ENCODE measurements at places on chromosomes 2 and 18.
A peak's percentile ranks its signal among the peaks of the same experiment; 100 is the strongest.

DNA sequence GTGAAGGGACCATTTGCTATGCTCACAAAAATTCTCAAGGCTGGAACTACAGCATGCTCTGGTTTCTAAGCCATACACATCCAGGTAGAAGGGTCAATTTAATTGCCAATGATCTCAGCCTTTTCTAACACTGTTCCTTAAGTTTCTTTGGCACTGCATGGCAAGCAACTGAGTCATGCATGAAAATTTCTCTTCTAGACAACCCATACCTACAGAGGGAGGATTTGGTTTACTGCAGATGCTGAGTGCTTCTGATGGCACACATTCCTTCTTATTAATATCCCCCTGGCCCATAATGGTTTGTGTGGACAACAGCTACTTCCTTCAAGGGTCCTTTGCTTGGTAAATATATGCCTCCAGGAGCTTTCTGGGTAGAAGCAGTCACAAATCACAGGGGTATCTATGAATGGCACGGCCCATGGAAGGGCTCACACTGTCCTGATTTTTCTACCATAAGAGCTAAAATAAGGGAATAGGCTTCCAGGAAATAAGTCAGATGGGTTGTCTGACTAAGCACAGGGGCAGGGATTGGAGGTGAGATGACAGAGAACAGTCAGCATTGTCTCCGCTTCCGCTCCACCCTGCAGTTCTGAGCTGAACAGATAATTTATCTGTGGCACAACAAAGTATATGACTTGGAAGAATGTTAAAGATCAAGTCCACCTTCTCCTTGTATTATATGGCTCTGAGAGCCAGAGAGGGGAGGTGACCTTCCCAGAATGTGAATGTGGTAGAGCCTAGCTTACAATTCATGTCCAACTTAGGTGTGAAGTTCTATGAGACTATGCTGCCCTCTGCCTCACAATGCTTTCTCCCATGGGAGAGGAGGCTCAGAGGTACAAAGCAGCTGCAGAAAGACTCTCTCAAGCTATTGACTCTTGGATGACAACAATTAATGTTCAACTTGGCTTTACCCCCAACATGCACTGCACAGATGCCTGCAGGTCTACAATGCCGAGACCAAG lies 199.2 kb upstream of the TNP1 start:
- no peak for DNase-seq

DNA sequence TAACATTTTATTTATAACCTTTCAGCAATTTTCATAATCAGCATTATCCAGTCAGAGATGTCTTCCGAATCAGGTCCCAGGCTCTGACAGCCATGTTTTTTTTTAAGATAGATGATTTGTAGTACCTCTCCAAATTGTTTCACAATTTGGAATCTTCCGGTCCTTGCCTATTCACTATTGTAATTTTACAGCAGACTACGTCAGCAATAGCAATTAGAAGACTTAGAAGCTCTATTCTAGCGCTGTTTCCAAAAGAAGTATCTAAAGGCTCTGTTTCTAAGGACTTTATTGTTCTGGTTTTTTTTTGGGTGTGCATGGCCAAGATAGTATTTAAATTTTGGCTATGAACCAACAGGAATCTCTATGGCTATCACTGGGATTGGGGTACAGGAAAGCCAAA lies 94.6 kb upstream of the PELI1 start:
- DNase-seq = no peak

GRCh38 chr2:49459314-49459993 lies 305.1 kb upstream of the FSHR start:
- no peak for DNase-seq

- DNase-seq = no peak
Observed at GRCh38 chr2:84686783-84687476, 170.6 kb downstream of the DNAH6 start.

DNA sequence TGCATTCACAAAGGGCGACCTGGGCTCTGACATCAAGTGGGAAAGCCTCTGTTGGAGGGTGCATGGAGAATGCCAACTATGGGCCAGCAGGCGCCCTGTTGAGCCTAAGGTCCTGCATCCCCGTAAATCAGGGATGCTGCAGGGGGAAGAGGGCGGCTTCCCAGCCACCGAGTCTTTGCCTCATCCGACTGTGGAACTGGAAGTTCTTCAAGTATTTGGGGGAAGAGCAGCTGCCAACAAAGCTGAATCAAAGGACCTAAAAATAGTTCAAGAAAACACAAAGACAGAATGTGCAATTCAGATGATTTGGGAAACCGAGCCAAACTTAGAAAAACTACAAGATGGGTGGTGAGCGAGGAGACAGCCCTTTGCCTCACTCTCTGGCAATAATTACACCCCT lies 281.1 kb upstream of the MGAT5 start:
- DNase-seq = no peak

GRCh38 chr2:237234268-237234667 lies 148.6 kb downstream of the COPS8 start:
- no peak for DNase-seq

DNA sequence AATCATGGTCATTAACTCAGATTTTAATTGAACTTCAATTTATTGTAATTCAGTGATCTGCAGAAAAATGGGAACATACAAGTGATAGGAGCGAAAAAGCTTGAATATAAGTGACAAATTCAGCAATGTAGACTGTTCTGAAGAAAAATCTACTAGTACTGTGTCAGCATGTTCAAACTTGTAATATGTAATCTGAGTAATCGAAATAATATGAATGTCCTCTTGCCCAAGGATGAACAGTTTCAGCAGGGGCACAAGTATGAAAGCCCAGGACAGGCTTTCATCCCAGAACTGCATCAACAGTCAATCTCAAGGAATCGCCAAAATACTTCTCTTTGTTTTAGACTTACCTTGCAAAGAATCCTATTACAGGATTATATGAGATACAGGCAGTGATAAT lies 1110.5 kb downstream of the LRP1B start:
- no peak for DNase-seq

GRCh38 chr2:109009920-109010610 lies 21.0 kb upstream of the EDAR start:
- DNase-seq = no peak

DNA sequence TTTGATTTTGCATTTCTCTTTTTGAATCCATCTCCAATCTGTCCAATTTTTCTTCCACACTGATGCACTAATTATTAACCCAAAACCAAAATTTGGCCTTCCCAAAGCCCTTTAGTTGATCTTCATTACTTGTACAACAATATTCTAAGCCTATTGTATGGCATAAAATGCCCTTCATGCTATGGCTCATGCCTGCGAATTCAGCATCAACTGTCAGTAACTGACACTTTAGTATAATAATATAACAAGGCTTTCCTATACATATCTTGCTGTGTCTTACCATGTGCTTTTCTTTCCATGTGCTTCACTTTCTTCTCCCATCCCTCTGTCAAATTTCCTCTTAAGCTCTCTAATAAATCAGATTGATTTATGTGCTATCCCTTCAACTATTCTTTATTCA lies 154.0 kb upstream of the TFPI start:
- DNase-seq = no peak

DNA sequence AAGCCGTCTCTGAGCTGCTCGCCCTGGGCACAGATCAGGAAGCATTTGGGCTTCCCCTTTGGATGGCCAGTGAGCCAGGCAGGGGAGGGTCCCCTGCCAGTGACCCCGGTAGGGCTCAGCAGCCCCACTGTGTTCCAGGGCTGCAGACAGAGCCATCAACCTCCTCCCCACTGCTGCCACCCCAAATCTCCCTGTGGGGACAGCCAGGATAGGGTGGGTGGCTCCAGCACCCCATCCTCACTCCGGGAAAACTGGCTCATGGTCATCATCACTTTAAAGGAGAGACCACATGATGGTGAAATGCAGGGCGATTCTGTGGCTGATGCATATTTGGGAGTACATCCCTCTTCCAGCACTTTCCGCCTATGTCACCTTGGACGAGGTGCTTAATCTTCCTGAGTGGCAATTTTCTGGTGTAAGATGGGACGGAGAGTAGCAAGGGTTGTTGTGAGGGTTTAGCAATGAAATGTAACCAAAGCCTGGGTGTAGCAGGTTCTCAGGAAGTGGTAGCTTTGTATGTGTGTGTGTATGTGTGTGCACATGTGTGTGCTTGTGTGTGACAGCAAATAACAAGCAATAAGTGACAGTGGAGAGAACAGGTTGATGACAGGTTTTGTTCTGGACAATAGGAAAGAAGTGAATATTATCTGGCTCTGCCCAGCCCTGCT lies 61.8 kb downstream of the ACAA2 start:
- DNase-seq = no peak

DNA sequence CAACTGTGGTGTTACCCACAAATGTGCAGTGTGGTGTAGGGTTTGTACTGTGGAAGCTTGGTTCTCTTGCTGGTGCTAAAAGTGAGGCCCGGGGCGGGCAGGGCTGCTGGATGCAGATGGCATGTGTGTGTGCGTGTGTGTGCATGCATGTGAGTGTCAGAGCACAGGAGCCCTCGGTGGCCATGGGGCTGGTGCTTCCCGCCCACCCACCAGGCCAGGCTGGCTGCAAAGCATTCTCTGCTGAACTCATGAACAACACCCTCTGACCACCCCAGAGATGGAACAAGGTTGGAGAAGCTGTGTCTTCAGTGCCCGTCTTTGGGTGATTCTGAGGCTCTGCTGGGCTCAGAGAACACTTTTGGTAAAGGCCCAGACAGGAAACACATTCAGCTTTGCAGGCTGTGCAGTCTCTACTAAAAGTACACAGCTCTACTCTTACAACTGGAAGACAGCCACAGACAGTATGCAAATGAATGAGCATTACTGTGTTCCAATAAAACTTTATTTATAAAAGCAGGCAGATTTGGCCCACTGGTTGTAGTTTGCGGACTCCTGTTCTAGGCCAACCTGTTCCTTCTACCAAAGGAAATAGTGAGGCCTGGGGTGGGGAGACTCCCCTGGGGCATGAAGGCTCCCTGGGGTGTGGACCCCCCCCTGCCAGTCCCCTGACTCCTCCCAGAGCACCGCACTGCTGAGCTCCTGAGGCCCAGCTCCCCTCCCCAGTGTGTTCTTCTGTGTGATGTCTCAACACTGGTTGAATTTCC lies 225.3 kb upstream of the HDAC4 start:
- no peak for DNase-seq

GRCh38 chr2:5007596-5007995 lies 684.6 kb upstream of the SOX11 start:
- DNase-seq = no peak

GRCh38 chr2:179790235-179791217 lies 70.9 kb downstream of the ZNF385B start:
- no peak for DNase-seq

DNA sequence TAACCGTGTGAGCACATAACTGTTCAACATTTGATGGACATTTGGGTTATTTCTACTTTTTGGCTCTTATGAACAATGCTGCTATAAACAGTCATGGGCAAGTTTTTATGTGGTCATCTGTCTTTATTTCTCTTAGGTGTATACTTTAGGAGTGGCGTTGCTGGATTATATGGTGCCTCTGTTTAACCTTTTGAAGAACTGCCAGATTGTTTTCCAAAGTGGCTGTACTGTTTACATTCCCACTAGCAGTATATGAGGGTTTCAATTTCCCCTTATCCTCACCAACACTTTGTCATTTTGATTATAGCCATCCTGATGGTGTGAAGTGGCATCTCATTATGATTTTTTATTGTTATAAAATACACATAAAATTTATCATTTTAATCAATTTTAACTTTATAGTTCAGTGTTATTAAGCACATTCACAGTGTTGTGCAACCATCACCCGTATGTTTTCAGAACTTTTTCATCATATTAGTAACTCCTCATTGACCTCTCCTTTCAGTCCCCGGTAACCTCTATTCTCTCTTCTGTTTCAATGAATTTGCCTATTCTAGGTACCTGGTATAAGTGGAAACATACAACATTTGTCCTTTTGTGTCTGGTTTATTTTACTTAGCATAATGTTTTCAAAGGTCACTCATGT lies 55.4 kb downstream of the EML4 start:
- no peak for DNase-seq

DNA sequence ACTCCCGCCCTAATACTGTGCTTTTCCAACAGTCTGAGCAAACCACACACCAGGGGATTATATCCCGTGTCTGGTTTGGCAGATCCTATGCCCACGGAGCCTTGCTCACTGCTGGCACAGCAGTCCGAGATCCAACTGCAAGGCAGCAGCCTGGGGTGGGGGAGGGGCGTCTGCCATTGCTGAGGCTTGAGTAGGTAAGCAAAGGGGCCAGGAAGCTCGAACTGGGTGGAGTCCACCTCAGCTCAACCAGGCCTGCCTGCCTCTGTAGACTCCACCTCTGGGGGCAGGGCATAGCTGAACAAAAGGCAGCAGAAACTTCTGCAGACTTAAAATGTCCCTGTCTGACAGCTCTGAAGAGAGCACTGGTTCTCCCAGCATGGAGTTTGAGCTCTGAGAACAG lies 44.2 kb downstream of the LNPK start:
- DNase-seq = no peak

GRCh38 chr2:160427629-160428404 lies 65.8 kb downstream of the RBMS1 start:
- DNase-seq = peak; percentile 29

DNA sequence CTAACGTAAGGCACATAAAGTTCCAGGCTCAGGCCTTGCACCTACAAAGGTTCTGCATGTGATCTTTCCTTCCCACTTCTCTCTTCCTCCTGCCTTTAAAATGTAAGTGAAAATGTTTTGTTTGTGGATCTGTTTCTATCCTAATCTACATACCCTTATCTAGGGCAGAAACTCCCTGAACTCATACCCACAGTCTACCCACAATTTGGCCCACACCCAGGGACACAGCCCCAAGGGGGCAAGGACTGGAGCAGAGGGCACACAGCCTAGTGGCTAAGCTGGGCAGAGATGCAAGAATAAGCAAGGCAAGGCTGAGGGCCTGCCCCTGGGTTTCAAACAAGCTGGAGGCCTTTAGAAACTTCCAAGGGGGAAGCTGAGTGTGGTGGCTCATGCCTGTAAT lies 71.0 kb downstream of the HS1BP3 start:
- no peak for DNase-seq

- no peak for DNase-seq
Observed at GRCh38 chr2:26769089-26769761, 5.1 kb downstream of the SLC35F6 start.

- no peak for DNase-seq
Observed at GRCh38 chr18:75678627-75679026, 251.1 kb upstream of the SMIM21 start.

DNA sequence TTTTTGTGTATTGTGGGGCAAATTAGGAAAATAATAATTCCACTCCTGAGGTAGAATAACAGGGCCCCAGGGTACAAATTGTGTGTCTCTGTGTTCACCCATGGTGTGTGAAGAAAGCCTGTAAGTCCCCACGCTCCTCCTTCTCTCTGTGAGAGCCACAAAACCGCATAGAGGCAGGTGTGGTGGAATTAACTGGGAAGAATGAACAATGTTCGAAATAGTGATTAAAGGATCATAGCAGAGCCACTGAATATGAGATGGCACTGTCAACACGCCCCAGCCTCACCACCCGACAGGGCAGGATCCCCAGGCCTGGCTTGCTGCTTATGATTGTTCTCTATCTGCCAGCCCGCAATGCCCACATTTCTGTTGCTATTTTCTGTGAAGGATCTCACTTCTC lies 14.1 kb downstream of the IL1RN start:
- DNase-seq = no peak

Data from right kidney (tissue), 9 donors.